Stimulated activated CD8-positive, alpha-beta memory T cell treated with anti-CD3 and anti-CD28 coated beads, Interleukin-4, amount 100 ng/mL, for 1 hour (primary cell): ENCODE measurements at places on chromosomes 1 and 21.

DNA sequence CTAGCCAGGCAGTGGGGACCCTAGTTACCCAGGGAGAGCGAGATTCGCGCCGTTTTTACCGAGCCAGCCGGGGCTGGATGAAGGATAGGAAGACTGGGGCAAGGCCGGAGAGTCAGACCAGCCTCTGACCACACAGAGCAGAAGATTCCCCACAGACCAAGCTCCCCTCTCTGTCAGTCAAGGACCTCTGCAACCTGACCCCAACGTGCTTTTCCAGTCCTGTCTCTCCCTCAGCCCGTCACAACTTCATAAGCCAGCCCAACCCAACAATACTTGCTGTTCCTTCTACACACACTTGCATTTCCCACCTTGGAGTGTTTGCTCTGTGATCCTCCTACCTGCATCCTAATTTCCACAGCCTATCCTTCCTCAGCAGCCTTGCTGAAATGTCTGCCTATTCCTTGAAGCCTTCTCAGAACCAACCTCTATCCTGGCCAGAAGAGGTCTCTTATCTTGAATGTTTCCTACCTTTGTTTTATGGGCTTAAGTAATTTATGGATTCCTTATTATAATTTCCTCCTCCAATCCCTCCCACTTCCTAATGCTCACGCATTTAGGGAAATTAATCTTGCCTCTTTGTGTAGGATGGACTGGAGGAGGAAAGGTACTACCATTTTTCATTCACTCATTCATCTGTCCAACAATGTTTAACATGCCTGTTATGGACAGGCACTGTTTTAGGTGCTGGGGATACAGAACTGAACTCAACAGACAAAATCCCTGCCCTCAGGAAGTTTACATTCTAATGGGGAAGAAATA, at the start of gene GSTM3:
GSTM3 (minus strand) TSS at position 424 of the 759 bp plus-strand sequence. CDS start 751 bp downstream, outside the sequence.
- no peak for DNase-seq

DNA sequence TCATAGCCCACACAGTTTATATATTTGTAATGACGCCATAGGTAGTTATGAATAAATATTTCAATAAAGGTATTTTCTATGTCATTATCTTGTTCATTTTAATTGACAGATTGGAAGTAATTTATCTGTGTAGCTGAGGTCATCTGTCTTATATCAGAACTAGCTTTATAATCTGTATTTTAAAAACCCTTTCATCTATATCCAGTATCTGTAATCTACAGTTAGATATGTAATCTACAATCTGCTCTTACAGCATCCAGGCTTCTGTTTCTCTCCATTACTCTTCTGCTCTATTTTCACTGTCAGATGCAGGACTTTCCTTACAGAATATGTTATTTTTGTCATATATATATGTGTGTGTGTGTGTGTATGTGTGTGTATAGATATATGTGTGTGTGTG, 137.6 kb downstream of the LBR start:
- DNase-seq: no peak

- DNase-seq: no peak
Observed at GRCh38 chr1:150262388-150263320, 5.1 kb downstream of the CA14 start.

GRCh38 chr1:108691128-108691941, 775 bp upstream of the PRPF38B start:
- DNase-seq: no peak

DNA sequence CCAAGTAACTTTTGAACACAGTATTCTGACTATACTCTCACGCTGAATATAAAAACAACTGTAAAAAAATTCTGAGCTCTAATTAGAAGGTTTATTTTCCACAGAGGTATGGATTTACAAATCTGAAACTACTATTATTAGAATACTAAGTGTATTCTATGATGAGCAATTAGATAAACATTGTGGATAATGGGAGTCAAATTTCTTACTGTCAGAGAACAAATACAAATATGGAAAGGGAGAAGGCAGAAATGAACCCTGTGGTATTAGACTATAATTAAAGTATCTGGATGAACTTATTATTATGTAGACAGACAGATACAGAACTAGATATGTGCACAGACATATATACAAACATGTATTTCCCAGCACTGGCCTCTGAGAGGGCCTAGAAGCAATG, 22.6 kb downstream of the ALDH9A1 start:
- no peak for DNase-seq

DNA sequence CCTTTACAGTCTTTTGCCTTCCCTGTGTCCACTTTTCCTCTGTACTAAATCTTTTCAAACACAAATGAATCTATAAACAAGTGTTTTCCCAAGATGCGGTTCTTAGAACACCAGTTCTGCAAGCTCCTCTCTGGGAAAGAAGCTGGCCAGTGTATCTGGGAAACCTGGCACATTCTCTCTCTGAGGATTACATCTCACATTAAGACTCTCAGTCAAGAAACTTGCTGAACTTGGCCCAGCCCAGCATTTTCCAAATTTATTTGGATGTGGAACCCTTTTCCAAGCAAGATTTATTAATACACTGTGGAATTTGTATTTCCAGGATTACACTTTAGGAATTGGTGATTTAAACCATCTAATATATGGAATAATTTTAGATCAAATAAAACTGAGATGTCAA, 105.7 kb downstream of the ZNF281 start:
- no peak for DNase-seq

GRCh38 chr1:47332779-47333577, 612 bp upstream of the CMPK1 start:
- DNase-seq: no peak

DNA sequence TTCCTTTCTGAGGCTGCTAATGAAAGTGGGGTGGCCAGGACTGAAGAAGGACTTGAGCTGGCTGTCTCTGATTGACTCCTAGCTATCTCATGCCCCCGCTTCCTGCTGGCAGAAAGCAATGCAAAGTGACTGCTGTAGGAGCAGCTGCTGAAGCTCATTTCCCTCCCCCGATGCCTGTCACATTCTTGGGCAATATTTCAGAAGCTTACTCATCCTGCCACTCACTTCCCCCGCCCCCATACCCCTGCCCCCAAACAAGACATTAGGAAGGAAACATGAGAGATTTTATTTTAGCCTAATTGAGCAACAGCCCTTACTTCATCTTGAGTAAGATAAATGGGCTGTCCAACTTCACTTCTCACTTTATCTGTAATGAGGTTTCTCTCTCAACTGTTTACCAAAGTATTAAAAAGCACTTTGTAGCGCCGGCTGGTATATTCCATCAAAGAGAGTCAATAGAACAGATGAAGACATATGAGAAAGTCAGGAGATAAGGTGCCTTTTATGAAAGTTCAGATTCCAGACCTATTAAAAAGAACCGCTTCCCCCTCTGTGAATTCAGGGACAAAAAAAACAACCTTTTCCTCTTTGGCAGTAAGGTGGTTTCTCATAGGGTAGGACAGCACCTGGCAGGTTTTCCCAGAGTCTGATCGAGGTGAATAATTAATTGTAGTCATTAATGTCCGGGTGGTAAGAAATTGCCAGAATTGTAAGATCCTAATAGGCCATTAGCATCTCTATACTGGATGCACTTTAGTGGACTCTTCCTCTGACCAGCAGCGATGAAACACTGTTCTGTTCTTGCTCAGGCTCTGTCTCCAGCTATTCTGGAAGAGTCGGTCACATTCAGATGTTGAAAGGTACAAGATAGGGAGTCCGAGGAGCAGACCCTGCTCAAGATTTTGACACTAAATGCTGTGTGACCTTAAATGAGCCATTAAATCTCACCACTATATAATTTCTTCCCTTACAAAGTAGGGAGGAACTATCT, 70.2 kb downstream of the SH3GLB1 start:
- DNase-seq: no peak

DNA sequence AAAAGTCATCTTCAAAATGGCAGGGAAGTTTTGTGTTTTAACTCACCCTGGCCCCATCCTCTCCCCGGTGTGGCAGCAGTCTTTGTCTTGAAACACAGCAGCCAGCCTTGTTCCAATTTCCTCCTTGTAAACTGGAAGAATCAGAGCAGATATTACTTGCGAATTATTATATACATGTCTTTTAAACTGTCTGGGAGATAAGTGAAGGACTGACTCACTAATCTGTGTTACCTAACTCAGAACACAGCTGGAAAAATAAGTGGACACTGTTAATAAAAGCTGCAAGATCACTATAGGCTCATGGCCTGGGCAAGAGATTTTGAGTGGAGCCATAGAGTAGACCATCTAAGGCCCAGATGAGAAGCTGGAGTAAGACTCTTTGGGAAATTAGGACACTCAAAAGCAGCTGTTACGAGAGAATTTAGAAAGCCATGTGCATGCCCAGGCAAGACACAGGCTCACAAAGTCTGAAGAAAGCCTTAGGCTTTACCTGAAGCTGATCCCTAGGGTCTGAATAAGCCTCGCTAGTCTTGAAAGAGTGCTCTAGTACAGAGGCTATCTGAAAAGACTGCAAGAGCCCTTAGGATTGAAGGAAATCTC, 233.0 kb upstream of the RAB4A start:
- DNase-seq: no peak

GRCh38 chr1:170765712-170766330, 101.9 kb downstream of the PRRX1 start:
- no peak for DNase-seq

GRCh38 chr1:190322274-190322673, 155.4 kb downstream of the BRINP3 start:
- no peak for DNase-seq

GRCh38 chr1:77541162-77541545, 141.3 kb downstream of the ZZZ3 start:
- DNase-seq: no peak

- DNase-seq: no peak
Observed at GRCh38 chr1:191579019-191579418, 579.2 kb upstream of the RGS18 start.
